Gastrocnemius medialis (tissue), 4 donors: ENCODE measurements at places on chromosomes 7 and 10. TPM values are rescaled to one million over a fixed set of nuclear protein-coding genes. Genes with fewer than 3 reads are reported as not detected.

- H3K27me3 ChIP-seq = no peaks in the 10 kb centered on the region
- no peak for DNase-seq
- H3K36me3 ChIP-seq = no peaks in the 10 kb centered on the region
- H3K27ac ChIP-seq = peak overlapping the region; percentile 5
Measured at GRCh38 chr7:30430777-30431176, 47.8 kb downstream of the NOD1 start.

GRCh38 chr10:91513598-91514424 is 103.7 kb downstream of the HECTD2 start:
- no peak overlapping the region for H3K4me3 ChIP-seq
- no peak for DNase-seq
- H3K27me3 ChIP-seq = no peaks in the 10 kb centered on the region
- H3K27ac ChIP-seq = no peak overlapping the region

- DNase-seq = no peak
- peak overlapping the region; percentile 65 for H3K27ac ChIP-seq
- no peaks in the 10 kb centered on the region for H3K27me3 ChIP-seq
- H3K36me3 ChIP-seq = no peaks in the 10 kb centered on the region
Measured at GRCh38 chr10:77390481-77390891, 247.1 kb downstream of the KCNMA1 start.

DNA sequence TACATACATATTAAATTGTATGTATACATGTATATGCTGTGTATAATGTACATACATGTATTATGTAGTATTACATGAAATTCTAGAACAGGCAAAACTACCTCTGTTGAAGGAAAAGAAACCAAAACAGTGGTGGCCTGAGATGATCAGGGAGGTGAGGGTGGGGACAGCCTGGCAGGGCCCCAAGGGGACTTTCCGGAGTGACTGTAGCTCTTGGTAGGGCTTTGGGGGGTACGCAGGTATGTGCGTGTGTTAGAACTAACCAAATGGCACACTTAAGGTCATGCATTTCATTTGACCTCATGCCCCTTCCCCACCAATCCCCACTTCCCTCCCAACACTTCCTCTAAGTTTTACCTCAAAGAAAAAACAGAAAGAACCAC is 31.3 kb downstream of the CTBP2 start:
- DNase-seq = no peak
- peak overlapping the region; percentile 91 for H3K27ac ChIP-seq
- no peaks in the 10 kb centered on the region for H3K27me3 ChIP-seq
- no peaks in the 10 kb centered on the region for H3K36me3 ChIP-seq

- H3K4me1 ChIP-seq = peaks cover 35% of the 10 kb centered on the region
- DNase-seq = peak; percentile 85
- H3K36me3 ChIP-seq = no peaks in the 10 kb centered on the region
Measured at GRCh38 chr10:89296220-89296648, 5.6 kb upstream of the IFIT2 start.

DNA sequence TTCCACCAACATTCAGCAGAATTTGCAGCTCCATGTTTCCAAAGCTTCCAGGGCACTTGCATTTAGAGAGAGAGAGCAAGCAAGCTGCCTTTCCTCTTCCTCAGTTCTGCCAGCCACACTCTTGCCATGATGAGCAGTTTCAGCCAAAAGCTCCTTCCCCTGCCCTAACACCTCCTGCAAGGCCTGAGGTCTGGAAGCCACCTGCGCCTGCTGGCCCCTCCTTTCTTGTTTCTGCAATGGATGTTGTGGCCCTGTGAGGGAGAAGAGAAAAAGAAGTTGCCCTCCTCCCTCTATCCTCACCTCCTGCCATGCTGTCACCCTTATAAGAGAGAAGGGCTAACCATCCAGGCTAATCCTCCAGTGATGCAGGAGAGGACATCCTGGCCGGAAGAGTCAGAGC is 48.7 kb downstream of the IKZF1 start:
- DNase-seq = no peak
- H3K27ac ChIP-seq = no peak overlapping the region
- H3K27me3 ChIP-seq = no peaks in the 10 kb centered on the region
- H3K4me3 ChIP-seq = no peak overlapping the region

DNA sequence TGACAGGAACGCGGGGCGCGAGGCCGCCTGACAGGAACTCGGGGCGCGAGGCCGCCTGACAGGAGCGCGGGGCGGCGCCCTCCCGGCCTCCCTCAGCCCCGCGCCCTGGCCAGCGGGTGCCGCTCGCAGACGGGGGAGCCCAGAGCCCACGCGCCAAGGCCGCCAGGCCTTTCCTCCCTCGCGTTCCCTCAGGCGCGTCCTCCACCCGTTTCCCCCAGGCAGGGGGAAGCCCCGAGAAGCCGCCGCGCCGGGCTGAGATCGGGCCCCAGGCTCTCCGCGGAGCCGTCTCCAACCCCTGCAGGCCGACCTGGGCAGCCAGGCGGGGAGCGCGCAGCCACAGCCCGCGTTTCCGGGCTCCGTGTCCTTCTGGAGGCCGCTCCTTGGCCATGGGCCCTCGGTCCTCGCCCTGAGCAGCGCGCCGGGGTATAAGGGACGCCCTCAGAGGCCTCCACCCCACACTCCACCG is 17.7 kb downstream of the PTPRN2 start:
- H3K27me3 ChIP-seq = peaks cover 26% of the 10 kb centered on the region
- H3K27ac ChIP-seq = no peak overlapping the region
- H3K4me1 ChIP-seq = no peaks in the 10 kb centered on the region

DNA sequence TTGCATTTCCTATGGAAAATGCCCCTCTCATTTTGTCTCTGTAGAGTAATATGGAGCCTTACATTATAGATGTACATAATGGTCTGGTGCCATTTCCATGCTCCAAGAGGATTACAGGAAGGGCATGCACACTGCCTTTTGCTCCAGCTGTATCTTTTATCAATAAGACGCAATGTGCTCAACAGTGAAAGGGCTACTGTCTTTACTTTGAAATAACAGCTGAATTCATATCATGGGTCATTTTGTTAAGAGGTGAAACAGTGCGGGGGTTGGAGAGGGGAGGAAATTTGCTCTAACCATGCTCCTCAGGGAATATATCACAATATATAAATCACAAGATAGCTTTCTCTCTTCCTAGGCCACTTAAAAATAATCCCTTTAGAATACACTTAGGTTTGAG is 77.7 kb downstream of the ICA1 start:
- no peak overlapping the region for H3K4me3 ChIP-seq
- H3K36me3 ChIP-seq = no peaks in the 10 kb centered on the region
- no peak for DNase-seq
- no peaks in the 10 kb centered on the region for H3K27me3 ChIP-seq

DNA sequence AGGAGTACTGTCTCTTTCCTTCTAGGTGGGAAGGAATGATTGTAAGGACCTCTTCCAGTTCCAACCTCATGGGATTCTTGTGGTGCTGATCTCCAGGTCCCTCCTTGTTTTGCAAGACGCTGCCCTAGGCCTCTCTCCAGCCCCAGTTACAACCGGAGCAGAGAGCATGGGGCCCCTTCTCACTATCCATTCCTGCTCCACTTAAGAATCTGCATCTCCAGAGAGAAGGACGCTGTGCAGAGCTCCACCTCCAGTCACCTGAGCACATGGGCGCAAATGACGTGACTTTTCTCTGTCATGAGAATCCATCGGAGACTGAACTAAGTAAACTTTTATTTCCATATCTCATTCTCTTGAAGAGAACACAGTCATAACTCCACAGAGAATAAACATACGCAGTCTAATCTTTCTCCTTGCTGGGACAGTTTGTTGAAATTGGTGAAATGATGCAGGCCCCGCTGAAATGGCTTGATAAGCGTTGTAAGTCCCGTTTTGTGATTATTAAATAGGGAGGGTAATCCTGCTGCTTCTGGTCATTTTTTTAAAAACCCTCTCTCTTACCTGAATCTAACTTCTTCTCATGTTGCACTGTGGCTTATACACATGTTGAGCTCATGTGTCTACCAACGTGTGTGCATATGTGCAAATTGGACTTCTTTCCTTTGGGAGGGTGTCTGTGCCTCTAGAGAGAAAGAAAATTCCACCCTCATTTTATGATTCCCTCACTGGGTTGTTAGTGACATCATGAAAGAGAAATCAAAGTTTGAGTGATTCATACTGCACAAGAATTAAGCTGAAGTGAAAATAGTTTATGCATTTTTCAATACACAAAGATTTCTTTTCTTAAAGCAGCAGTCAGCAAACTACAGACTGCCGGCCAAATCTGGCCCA is 133.2 kb upstream of the TBX20 start:
- H3K4me1 ChIP-seq = no peaks in the 10 kb centered on the region
- DNase-seq = no peak
- H3K4me3 ChIP-seq = no peak overlapping the region

DNA sequence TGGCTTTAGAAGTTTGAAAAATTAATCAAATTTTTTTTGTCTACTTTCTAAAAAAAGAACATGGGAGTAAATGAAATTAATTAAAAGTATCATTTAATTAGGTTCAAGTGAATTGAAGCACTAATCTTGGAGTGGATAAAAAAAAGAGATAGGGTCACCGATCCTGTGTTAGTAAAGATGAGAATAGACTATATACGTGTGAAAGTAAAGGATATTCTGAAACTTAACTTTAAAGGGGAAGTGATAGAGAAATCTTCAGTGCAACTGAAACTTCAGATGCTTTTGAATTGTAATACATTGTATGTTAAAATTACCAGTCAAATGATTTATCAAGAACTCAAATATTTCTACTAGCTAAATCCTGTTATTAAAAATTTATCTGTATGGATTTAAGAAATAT is 4.8 kb downstream of the NHLRC2 start:
- H3K27me3 ChIP-seq = no peaks in the 10 kb centered on the region
- peaks cover 31% of the 10 kb centered on the region for H3K4me1 ChIP-seq
- peaks cover 39% of the 10 kb centered on the region for H3K36me3 ChIP-seq
- H3K4me3 ChIP-seq = no peak overlapping the region

GRCh38 chr10:104498347-104499081 is 142.6 kb upstream of the SORCS3 start:
- no peaks in the 10 kb centered on the region for H3K4me1 ChIP-seq
- no peaks in the 10 kb centered on the region for H3K27me3 ChIP-seq
- DNase-seq = no peak

DNA sequence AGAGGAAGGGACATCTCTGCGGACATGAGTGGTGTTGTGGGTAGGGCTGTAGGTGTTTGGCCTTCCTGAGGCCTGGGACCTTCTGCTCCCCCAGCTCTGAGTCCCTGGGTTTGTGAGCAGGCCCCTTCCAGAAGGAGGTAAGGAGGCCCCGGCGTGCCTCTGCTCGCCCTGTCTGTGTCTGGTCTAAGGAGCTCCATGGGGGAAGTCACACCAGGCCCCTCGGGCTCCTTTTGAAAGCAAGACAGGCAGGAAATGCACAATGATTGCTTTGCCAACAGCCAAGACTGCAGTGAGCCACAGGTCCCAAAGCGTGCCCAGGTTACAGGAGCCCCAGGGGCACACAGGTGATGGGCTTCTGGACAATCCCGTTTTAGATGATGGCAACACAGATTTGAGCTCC is 89.5 kb downstream of the FAM53B start:
- H3K27ac ChIP-seq = peak overlapping the region; percentile 68
- DNase-seq = no peak
- no peaks in the 10 kb centered on the region for H3K36me3 ChIP-seq
- no peaks in the 10 kb centered on the region for H3K27me3 ChIP-seq
- peaks cover 81% of the 10 kb centered on the region for H3K4me1 ChIP-seq

- H3K4me3 ChIP-seq = no peak overlapping the region
- no peak overlapping the region for H3K27ac ChIP-seq
- H3K36me3 ChIP-seq = no peaks in the 10 kb centered on the region
- H3K27me3 ChIP-seq = no peaks in the 10 kb centered on the region
- no peaks in the 10 kb centered on the region for H3K4me1 ChIP-seq
- DNase-seq = no peak
Measured at GRCh38 chr7:158945519-158945918, 89.2 kb downstream of the DYNC2I1 start.

GRCh38 chr7:24566274-24566673 is 7.0 kb upstream of the PALS2 start:
- H3K36me3 ChIP-seq = no peaks in the 10 kb centered on the region
- DNase-seq = no peak
- no peak overlapping the region for H3K4me3 ChIP-seq

- H3K27ac ChIP-seq = no peak overlapping the region
- H3K4me3 ChIP-seq = no peak overlapping the region
- H3K36me3 ChIP-seq = no peaks in the 10 kb centered on the region
- DNase-seq = no peak
- no peaks in the 10 kb centered on the region for H3K27me3 ChIP-seq
- H3K4me1 ChIP-seq = no peaks in the 10 kb centered on the region
Measured at GRCh38 chr10:12788277-12788676, 213.2 kb downstream of the CCDC3 start.

DNA sequence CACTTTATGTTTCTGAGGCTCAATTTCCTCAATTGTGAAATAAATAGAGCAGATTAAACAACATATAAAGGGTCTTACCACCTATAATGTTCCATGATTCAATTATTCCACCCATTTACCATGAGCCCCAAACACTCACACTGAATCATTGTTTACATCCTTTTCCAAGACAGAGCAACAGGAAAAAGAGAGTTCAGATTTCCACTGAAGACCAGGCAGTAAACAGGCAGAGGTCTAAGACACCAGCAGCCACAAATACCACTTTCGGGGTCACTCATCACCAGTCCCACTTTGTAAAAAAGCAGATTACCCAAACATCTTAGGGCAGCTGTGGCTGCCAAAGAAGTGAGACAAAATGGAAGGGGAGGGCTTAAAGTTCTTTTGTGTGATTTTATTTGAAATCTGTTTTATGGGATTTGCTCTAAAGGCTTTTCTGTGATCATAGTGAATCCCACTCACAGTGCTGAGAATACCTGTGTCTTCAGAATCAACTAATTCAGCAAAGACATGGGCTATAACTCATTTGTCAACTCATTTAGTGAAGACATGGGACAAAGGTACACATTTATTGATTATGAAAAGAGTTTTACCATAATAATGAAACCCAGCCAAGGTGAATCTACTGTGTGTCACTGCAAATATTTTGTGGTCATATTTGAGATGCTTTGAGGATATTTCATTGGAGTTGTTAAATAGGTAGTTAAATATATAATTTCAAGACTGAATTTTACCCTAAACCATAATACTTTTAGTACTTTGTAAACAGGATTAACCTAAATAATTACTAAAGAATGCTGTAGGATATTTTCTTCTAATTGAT is 24.8 kb upstream of the DLD start:
- no peaks in the 10 kb centered on the region for H3K36me3 ChIP-seq
- no peak overlapping the region for H3K27ac ChIP-seq
- DNase-seq = no peak
- no peak overlapping the region for H3K4me3 ChIP-seq

GRCh38 chr7:114933658-114934057 is 11.8 kb downstream of the MDFIC start:
- no peak overlapping the region for H3K4me3 ChIP-seq

- H3K27me3 ChIP-seq = no peaks in the 10 kb centered on the region
- H3K4me1 ChIP-seq = peaks cover 30% of the 10 kb centered on the region
- H3K27ac ChIP-seq = no peak overlapping the region
- H3K36me3 ChIP-seq = no peaks in the 10 kb centered on the region
- no peak overlapping the region for H3K4me3 ChIP-seq
Measured at GRCh38 chr7:50723173-50723572, 59.5 kb downstream of the GRB10 start.

GRCh38 chr10:4373612-4374011 is 452.4 kb upstream of the AKR1E2 start:
- DNase-seq = no peak
- H3K4me3 ChIP-seq = no peak overlapping the region
- H3K27ac ChIP-seq = peak overlapping the region; percentile 69
- no peaks in the 10 kb centered on the region for H3K27me3 ChIP-seq
- no peaks in the 10 kb centered on the region for H3K36me3 ChIP-seq

The CALCR gene
- total RNA-seq = 0.64 TPM

The DTX2 gene
- total RNA-seq = 20.1 TPM

The WNT8B gene
- total RNA-seq = not detected

The C10orf105 gene
- total RNA-seq = not detected

The OR2A5 gene
- total RNA-seq = not detected
